Hematopoietic multipotent progenitor cell (in vitro differentiated cells): ENCODE measurements at places on chromosomes 11 and 22.

DNA sequence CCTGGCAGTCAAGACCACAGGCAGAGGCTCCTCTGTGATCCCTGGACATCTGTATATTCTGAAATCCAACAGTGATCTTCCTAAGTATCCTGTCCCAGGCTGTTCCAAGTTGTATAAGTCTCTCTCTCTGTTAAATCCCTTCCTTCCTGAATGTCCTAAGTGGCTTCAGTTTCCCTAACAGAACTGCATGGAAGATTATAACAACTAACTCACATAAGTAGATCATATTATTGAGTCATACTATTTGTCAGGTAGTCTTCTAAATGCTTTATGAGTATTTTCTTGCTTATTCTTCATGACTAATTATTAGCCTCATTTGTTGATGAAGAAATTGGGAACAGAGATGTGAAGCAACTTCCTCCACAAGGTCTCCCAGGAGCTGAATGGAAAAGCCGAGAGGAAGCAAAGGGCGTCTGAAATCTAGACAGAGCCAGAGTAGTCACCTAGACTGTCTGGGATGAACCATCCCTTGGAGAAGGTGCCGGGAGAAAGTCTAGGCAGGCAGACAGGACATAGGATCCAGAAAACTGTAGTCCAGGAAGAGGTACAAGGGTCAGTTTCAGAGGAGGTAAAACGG, 93.2 kb upstream of the FAT3 start:
- no peak for DNase-seq

- no peak for DNase-seq
Observed at GRCh38 chr22:49648053-49648452, 179.6 kb downstream of the BRD1 start.

DNA sequence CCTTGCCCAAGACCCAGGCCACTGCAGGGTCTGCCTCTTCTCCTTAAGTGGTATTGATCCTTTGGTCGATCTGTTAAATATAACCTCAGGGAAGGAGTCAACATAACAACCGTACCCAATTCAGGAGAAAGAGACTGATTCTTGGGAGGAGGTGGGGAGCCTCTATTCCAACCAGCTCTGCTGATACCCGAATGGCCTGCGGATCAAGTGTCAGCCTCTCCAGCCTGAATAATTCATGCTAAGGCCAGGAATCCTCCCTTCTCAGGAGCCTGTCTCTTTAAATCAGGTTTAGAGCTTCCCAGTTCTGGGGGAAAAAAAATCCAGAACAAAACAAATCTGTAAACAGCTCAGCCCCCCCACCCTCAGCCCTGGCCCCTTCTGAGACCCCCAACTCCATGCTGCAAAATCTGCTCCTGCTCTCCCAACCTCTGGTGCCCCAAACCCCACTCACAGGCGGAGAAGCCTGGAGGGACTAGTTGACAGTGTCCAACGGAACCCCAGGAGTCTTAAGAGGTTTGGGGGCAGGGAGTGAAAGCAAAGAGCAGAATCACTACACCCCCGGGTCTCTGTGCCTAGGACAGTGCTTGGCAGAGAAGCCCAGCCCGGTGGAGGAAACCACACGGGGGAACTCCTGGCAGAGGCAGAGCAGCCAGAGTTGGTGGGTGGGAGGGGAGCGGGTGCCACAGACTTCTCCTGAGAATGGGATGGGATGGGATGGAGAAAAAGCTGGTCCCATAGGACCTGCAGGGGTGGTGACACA, 863 bp upstream of the TPBGL start:
- no peak for DNase-seq

DNA sequence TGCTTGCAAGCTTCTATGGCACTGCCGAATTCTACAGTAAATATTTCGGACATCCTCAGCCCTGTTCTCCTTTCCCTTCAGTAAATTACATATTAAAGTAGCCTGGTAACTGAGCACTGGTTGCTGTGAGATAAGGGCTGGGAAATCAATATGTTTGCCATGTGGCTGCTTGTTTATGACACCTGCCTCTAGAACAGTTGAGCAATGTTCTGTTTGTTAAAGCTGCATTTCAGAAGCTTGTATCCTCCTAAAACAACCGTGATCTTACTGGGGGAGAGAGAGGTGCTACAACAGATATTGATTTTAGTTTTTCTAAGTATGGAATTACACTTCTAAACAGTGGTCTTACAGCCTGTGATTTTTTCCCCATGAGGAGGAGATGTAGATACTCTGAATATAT, 39.4 kb downstream of the ZBTB16 start:
- no peak for DNase-seq

- DNase-seq = no peak
Observed at GRCh38 chr11:86790195-86790725, 10.1 kb upstream of the PRSS23 start.

DNA sequence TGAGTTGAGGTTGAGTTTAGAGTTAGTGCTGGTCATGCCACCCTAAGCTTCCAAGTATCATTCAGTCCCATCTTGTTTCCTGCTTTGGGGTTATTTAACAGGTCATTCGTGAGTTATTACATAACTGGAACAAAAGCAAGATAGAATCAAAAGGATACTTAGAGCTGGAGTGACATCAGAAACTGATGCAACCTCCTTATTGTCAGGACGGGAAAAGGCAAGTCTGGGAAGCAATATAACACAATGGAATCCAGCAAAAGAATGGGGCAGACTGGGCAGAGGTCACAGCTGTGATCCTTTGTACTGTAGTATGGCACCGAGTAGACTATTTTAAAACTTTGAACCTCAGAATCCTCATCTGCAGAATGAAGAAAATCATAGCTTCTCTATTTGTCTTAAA, 4.4 kb upstream of the PRSS23 start:
- no peak for DNase-seq

DNA sequence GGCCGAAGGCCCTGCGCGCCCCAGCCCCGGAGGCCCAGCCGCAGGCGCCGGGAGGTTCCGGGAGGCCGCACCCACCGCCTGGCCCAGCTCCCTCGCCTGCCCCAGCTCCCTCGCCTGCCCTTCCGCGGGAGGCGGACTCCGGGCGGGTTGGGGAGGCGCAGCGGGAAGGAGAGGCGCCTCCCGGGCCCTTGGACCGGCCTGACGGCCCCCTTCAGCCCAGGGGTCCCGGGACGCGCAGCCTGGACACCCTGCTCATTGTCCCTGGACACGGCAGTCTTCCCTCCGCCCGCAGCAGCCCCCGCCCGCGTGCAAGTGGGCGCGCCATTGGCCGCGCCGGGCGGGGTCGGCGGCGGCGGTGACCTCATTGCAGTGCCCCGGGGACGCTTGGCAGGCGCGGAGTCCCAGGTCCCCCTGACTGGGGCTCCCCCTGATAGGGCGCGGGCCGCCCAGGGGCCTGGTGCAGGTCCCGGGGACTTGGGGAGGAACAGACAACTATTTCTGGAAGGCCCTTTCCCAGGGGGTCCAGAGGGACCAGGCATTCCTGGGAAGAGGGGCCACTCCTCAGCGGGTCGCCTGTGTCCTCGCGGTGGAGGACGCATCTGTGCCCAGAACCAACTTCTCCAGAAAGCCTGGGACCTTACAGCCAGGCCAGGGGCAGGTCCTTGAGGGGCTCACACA, 501 bp downstream of the CD151 start:
- DNase-seq = peak; percentile 46

GRCh38 chr11:104858882-104859775, 39.1 kb downstream of the CASP12 start:
- no peak for DNase-seq

GRCh38 chr11:11230087-11230486, 123.0 kb downstream of the CSNK2A3 start:
- no peak for DNase-seq

GRCh38 chr11:114044042-114044871, 15.3 kb upstream of the ZBTB16 start:
- DNase-seq = no peak

GRCh38 chr22:17477391-17477833, 85.9 kb upstream of the SLC25A18 start:
- DNase-seq = no peak

- DNase-seq = no peak
Observed at GRCh38 chr11:13223112-13223511, 54.5 kb upstream of the BMAL1 start.
